Left cardiac atrium (tissue), 4 donors: ENCODE measurements at places on chromosomes 3 and 15. TPM values are rescaled to one million over a fixed set of nuclear protein-coding genes. Genes with fewer than 3 reads are reported as not detected.

GRCh38 chr15:62902821-62903220 lies 139.7 kb upstream of the TPM1 start:
- no peak for DNase-seq

CELSR3 gene
- total RNA-seq, result 0.24 TPM

SPINK8 gene
- not detected for total RNA-seq

- no peak for DNase-seq
Measured at GRCh38 chr3:113719758-113720157, 23.3 kb upstream of the USF3 start.

DNA sequence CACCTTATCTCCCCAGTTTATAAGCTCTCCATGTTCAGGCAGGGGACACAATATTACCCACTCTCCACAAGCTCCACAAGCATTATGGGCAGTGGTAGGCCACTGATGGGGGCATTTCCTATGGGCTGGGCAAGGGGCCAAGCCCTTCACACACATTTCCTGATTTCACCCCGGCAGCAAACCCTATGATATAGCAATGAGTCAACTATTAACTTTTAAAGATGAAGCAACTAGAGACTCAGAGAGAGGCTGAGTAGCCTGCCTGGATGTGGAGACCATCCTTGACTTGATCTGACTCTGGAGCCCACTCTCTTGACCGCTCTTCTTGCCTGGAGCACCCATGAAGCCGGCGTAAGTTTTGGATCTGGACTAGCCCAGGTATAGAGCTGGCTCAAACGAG lies 27.4 kb downstream of the FOXL2NB start:
- DNase-seq, result no peak

- no peak for DNase-seq
Measured at GRCh38 chr15:69244798-69245197, 53.9 kb upstream of the PAQR5 start.

DNA sequence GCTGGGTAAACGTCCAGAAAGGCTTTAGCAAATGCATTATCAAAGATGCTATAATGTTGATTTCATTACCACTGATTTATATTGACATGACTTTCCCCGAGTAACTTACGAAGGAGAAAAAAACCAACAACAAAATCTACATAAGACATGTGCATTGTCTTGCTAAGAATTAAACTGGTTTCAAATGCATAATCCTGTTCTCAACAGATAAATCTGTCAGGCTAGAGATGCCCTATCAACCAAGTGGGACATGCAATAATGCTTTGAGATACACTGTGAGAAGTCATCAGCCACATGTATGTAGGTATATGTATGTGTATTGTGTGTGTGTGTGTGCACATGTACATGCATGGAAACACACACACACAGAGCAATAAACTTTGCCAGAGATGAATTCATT lies 195.6 kb downstream of the MEIS2 start:
- DNase-seq, result no peak

ZDHHC19 gene
- total RNA-seq, result not detected

CDHR4 gene
- total RNA-seq, result 0.24 TPM

OR5H14 gene
- total RNA-seq, result not detected

FANCD2OS gene
- not detected for total RNA-seq

DNA sequence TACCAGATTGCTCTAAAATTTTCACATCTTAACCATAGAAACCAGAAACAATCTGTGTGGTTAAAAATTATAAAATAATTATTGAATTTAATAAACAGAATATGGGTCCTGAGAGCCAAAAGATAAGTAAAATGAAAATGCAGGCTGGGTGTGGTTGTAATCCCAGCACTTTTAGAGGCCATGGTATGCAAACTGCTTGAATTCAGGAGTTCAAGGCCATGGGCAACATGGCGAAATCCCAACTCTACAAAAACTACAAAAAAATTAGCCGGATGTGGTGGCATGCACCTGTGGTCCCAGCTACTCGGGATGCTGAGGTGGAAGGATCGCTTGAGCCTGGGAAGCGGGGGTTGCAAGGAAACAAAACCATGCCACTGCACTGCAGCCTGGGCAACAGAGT lies 236.1 kb downstream of the STAG1 start:
- DNase-seq, result no peak

HYAL3 gene
- 1.7 TPM for total RNA-seq
